ENCODE measurements at places on chromosomes 2 and 18.

DNA sequence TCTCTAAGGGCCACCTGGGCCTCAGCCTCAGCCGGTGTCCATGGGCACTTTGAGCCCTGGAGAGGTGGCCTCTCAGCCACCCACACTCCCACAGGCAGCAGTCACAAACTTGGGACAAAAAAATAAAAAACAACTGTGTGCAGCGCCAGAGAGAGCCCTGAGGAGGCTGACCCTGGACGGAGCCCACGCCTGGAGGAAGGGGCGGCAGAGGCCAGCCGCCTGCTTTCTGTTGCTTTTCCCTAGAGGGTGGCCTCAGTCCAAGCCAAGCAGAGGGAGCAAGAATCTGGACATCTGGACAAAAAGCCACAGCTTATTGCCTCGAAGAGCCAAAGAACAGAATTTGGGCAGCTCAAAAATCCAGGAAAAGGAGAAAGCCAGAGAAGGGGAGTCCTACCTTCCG, 43.3 kb upstream of the LDLRAD4 start:
- no peak for DNase-seq

DNA sequence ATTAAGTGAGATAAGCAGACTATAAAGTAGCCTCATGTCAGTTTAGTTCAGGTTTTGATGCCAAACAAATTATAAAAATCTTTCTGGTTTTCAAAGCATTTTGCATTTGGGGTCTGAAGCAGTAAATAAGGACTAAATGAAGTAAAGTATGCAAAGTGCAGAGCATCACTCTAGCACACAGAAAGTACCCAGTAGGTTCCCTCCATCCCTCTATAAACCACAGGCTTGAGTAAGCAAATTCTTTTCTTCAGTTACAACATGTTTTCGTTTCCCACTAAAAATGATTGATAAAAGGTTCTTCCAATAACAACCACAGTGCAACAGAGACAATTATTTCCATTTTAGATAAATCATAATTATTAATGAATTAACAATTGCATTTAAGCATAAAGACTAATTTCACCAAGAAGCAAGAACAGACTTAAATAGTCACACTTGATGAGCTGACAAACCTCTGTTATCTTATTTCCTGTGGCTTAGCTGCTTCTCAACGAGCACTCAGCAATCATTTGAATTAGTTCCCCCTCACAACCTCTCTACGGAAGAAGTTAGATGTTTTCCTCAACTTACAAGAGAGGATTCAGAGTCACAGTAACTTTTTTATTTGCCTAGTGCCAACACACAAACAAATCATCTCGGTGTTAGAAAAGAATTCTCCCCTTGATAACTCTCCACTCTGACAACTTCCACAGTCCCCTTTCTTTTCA, 249.8 kb downstream of the NBAS start:
- no peak for DNase-seq

DNA sequence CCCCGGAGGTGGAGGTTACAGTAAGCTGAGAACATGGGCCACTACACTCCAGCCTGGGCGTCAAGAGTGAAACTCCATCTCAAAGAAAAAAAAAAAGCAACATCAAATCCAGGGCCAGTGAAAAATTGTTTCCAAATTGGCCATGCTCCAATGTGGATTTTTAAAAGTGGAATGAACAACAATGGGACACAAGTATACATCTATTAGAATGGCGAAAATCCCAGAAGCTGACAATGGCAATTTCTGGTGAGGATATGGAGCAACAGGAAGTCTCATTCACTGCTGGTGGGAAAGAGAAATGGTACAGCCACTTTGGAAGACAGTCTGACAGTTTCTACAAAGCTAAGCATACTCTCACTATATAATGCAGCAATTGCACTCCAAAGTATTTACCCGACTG, 161.4 kb downstream of the UXS1 start:
- no peak for DNase-seq

GRCh38 chr2:78682781-78683180, 342.7 kb upstream of the REG3G start:
- no peak for DNase-seq

DNA sequence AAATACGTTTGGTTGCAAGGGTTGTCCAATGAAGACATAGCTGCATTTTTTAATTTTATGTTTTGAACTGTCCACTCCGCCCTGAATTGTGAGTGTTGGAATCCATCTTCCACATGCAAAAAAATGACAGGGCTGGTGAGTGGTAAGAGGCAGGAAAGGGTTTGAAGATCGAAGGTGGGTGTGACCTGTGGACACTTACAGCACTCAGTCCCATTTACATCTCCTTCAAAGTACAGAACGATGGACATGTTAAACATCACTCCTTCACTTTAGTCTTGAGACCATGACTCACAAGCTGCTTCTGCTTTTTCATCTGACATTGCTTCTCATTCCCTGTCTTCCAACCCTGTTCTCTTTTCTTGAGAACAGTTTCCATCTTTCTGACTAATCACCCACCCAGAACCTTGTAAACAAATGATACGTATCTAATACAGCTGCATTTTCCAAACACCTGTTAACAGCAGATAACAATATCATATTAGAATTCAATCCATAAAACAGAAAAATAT, 179.3 kb downstream of the ZNF516 start:
- no peak for DNase-seq
